NCI-H187 treated with DMSO at 0.1 percent for 48 hours (cell line): ENCODE measurements at places on chromosomes 3 and 15.

- no peak for DNase-seq
Measured at GRCh38 chr3:196970547-196971093, 2.0 kb upstream of the PIGZ start.

DNA sequence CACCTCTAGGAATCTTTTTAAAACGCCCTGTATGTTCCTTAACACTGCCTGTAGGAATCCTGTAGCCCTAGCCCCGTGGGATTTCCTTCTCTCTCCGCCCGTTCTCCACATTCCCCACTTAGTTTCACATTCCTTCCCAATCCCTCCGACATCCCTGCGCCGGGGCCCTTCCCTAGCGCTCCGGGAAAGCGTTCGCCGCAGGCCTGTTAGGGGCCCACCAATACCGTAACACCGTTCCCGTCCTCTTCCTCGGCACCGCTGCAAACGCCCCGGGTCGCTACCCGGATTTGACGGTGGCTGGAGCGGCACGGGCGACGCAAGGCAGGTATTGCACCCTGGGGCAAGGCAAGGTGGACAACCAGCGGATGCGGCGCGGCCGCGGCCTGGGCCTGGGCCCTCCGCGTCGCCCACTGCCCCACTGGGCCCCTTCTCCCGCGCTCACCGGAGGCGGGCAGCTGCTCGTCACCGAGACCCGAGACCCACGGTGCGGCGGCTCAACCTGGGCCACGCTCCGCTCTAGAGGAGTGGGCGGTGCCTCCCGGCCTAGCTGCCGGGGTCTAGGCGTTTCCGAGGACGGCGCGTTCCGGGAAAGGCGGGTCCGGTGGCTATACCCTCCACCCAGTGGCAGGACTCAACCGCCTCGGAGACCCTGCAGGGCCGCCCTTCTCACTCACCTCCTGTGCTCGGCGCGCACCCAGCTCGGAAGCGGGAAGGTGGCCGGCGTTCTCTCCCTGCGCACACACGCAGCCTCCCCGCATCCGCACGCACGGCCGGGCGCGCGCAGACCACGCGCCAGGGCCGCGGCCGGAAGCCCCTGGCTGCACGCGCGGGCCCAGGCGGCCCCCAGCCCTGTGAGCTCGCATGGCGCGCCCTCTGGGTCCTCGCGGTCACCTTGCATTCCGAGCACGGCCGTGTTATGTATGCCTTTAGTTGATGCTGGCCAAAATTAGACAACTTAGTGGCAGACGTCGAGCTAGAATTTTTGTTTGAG, at the start of gene B3GALNT1:
Gene B3GALNT1 (minus strand): TSS at position 789 of the 991 bp plus-strand sequence. CDS start 18,595 bp downstream, outside the sequence.
- no peak for DNase-seq

GRCh38 chr3:120410541-120410940, 40.3 kb downstream of the FSTL1 start:
- DNase-seq: no peak

DNA sequence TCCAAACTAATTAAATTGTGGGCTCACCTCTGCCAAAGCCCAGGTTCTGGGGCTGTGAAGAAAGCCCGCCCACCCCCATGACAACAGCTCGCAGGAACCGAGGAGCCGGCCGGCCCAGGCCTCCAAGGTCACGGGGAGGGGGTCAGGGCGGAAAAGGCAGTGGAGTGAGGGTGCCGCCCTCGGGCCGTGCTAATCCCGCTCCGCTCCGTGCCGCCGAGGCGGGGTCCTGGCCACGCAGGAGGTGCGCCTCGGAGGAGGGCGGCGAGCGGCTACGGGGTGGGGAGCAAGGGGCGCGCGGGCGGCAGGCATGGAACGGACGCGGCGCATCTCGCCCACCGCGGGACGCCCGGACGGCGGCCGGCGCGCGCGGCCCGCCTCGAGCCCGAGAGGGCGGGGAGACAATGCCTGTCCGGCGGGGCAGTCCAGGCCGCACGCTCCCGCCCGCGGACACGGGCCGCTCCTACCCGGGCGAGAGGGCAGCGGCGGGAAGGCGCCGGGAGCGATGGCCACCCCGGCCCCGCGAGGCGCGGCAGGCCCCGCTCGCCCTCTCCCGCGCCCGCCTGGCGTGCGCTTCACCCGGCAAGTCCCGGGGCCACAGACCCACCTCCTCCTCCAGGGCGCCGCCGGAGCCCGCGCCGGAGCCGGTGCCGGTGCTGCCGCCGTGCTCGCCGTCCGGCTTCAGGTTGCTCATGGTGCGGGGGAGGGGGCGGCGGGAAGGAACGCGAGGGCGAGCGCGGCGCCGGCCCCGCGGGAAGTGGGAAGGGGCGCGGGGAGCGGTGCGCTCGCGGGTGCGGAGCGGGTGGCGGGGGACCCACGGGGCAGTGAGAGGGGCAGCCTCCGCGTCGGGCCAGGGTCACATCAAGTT, 528 bp downstream of the RBPMS2 start:
- DNase-seq: no peak

DNA sequence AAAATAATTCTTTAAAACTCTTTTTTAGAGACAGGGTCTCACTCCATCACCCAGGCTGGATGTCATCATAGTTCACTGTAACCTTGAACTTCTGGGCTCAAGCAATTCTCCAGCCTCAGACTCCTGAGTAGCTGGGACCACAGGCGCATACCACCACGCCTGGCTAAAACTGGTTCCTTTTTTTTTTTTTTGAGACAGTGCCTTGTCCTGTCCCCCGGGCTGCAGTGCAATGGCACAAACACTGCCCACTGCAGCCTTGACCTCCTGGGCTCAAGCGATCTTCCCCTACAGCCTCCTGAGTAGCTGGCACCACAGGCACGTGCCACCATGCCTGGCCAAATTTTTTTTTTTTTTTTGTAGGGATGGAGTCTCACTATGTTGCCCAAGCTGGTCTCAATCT, 23.7 kb upstream of the FURIN start:
- DNase-seq: no peak

DNA sequence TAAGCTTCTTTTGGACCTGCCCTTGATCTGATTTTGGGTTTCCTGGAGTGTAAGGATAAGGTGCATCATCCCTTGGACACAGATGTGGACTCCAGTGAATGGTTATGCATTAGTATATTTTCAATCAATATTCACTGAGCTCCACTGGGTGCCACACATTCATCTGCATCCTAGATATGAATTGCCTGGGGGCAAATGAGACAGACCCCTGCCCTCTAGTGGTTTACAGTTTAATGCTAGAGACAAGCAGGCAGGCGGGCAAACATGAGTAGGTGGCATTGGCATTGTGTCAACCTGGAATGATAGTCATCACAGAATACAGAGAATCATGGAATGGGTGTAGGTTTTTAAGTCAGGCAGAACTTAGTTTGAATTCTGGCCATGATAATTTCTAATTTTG, 252.5 kb upstream of the SOX14 start:
- DNase-seq: no peak

DNA sequence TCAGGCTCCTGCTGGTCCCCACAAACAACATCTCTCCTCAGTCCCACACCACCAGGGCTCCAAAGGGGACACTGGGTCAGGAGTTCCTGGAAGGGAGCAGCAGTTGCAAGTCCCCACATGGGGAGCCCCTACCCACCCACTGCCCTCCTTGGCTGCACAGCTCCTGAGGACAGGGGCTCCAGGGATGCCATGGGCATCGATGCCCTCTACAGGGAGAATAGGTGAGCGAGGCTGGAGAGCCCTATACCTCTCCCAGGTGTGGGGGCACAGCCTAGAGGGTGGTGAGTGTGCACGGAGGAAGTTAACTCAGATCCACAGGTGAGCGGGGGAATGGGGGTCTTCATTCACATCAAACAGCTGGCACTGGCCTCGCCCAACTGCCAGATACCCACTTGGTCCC, 141.2 kb upstream of the LINGO1 start:
- no peak for DNase-seq

- no peak for DNase-seq
Measured at GRCh38 chr15:42064271-42064670, 30.1 kb downstream of the PLA2G4D start.

- DNase-seq: no peak
Measured at GRCh38 chr3:2317521-2317920, 218.9 kb downstream of the CNTN4 start.

GRCh38 chr15:70539409-70539808, 223.9 kb downstream of the UACA start:
- no peak for DNase-seq

GRCh38 chr3:52506266-52506966, 11.3 kb downstream of the STAB1 start:
- no peak for DNase-seq

GRCh38 chr3:20040548-20041196, 426 bp downstream of the KAT2B start:
- DNase-seq: no peak

DNA sequence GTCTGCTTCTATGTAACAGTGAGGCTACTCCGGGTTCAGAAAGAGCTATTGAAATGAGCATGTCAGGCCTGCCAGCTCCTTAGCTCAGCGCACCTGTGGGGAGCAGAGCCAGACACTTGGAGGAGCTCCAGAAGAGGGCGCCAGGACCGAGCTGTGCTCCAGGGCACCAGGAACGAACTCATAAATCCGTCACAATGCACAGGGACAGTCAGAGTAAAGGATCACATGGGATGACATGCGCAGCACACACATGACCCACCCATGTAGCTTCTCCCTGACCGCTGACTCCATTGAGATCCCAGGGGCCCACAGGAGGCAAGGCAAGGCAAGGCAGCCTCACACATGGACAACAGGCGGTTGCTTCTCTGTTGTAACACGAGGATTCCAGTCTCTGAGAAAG, 26.0 kb upstream of the GNB5 start:
- no peak for DNase-seq

DNA sequence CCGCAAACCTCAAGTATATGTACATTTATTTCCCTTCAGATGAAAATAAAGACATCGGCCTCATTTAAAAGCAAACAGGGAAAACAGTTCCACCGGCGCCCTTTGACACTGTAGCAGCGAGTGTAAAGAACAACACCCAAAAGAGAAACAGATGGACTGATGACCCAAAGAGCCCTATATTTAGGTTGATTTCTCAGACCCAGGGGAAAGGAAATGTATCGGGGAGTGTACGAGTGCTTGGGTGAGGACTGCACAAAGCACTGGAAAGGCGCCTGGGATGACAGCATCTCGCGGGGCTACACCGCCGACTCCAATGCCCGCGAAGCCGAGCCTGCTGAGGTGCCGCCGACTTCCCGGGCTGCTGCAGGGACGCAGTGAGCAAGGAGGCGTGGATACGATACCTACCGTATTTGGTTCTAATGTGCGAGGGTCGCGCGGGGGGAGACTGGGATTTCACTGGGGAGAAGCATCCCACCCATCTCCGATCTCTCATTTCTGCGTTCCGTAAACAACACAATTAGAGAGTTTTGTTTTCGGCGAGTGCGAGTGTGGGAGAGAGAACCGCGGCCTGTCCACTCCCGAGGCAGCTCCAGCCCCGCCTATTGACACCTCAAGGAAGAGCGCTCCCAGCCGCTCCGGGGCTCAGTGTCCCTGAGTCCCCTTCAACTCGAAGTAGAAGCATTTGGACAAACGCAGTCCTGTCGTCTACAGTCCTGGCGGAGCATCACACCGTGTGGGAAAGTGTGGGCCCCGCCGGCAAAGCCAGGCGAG, 2.0 kb downstream of the MECOM start:
- DNase-seq: no peak

- DNase-seq: no peak
Measured at GRCh38 chr3:169365993-169366915, 297.3 kb downstream of the MECOM start.

DNA sequence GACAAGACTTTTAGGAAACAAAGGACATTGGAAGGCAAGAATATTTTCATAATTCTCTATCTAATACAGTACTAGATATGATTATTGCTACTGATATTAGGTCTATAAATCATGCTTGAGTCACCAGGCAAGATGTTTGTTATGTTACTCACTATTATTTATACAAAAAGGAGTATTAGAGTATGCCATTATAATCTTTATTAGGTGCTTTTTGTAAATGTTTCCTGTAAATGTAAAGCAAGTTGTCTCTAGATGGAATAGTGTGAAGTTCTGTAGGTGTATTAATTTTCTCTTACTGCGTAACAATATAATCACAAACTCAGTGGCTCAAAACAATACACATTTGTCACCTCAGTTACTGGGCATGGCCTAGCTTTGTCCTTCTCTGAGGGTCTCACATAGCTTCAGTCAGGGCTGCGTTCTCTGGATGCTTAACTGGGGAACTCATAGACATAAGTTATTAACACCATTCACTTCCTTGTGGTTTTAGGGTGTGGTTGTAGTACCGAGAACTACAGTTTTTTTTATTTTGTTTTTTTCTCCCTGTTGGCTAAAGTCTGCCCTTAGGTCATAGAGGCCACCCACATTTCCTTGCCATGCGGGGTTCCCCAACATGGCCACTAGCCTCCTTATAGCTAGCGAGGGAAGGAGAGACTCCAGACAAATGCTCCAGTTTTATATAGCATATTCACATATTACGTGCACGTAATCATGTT, 20.3 kb upstream of the MAP3K13 start:
- DNase-seq: no peak

- no peak for DNase-seq
Measured at GRCh38 chr3:15808679-15809310, 11.0 kb upstream of the ANKRD28 start.

DNA sequence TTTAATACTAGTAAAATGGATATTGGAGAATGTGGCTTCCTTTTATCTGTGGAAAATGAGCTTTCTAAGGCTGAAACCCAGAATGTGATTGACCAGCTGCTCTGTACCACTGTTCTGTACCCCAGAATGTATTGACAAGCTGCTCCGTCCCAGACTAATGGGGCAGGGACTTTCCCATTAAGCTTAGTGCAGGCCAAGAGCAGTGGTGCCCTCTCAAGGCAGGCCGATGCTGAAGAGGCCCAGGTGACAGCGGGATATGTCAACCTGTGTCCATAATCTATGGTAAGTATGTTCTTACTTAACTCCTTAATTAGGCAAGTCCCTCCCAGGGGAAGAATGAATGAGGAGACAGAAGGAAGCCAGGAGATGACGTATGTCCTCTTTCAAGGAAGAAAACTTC, 31.1 kb downstream of the SGO1 start:
- no peak for DNase-seq

- no peak for DNase-seq
Measured at GRCh38 chr3:414063-414462, 217.5 kb downstream of the CHL1 start.

DNA sequence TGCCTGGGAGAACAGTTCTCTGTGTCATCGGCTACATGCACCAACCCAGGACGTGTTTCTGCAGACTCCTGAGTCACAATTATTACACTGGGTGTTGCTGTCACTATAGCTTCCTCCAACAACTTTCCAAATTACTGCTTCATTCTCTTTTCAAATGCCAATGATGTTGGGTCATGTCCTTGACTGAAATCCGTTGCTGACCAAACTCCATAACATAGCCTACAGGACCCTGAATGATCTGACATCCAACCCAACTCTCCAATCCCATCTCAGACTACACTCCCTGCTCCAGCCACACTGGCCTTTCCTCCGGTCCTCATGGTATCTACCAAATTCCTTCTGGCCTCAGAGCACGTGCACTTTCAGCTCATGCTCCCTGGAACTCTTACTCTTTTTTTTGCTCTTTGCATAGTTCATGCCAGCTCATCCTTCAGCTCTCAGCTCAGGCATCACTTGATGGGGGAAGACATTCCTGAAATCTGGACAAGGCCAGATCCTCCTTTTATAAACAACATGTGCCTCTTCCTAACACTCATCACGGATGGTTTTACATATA, 108.8 kb upstream of the PTPRG start:
- DNase-seq: no peak

GRCh38 chr3:139456386-139456785, 19.9 kb downstream of the RBP2 start:
- DNase-seq: no peak
